ENCODE measurements at places on chromosomes 16 and 17.

DNA sequence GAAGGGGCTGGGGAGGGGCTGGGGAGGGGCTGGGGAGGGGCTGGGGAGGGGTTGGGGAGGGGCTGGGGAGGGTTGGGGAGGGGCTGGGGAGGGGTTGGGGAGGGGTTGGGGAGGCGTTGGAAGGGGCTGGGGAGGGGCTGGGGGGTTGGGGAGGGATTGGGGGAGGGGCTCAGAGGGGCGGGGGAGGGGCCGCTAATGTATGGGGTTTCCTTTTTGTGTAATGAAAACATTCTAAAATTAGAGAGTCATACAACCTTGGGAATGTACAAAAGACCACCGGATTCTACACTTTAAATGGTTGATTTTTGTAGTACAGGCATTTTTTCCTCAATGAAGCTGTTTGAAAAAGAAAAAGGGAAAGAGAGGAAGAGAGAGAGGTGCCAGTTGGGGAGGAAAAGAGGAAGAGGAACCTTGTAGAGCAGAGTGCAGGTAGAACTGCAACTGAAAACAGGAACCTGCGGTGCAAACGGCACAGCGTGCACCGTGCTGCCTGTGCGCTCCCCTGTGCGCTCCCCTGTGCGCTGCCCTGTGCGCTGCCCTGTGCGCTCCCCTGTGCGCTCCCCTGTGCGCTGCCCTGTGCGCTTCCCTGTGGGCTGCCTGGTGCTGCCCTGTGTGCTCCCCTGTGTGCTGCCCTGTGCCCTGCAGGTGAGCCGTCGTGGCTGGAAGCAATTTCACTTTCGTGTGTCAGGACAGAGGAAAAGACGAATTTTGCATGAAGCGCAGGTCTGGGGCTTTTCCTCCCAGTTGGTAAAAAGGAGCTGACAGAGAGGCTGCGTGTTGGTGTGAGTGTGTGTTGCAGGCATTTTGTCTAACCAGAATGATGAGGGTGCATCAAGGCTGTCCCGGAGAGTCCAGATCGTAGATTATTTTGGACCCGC, 40.8 kb downstream of the METRNL start:
- peak; percentile 18 for ATAC-seq

- no peak for ATAC-seq
Observed at GRCh38 chr16:84818989-84819643, 669 bp upstream of the CRISPLD2 start.

- no peak for ATAC-seq
Observed at GRCh38 chr17:66248285-66248684, 19.1 kb upstream of the APOH start.

DNA sequence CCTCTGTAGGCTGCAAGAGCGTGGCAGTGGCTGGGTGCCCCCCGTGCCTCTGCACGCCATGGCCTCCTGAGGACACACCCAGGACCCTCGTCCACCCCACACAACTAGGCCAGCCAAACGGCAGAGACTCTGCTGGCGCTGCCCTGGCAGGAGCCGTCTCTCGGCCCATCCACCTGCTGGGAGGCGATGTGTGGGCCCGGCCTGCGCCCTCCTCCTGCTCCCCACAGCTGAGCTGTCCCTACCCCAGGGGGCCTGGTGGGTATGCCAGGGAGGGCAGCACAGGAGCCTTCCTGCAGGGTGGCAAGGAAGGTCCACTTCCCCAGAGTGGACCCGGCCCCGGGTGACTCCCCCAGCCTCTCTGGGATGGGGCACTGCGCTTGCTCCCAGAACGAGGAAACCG, 7.0 kb downstream of the RNF166 start:
- ATAC-seq, result no peak

DNA sequence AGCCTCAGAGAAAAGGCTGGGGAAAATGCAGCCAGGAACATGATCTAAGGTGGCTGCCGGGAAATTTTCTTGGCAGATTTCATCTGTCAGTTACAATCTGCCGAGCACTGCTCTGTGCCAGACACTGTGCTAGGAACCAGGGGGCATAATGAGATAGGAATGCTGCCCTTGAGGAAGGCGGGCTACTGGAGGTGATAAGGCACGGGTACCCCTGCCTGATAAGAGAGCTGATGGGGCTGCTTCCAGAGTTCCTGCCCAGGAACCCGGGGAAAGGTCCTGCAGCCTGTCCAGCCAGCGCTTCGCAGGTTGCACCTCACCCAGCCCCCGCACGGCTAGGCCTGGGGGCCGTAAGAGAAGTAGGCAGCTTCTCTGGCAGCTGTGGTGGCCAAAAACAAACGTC, 3.1 kb downstream of the SCNN1G start:
- no peak for ATAC-seq

DNA sequence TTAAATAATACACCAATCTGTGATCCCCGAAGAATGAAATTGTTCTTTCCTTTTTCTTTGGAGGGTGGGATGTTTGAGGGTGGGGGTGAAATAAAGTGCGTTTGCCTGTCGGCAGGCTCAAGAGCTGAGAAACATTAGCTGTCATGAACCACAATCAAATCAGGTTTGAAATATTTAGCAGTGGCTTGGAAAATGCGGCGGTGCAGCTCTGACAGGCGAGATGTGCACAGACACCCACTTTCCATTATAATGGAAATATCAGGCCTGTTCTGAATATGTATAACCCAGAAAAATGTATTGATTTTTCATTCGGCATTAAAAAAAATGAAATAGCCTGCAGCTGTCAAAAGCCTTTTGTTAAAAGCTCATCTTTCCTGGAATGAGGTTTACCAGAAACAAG, 212.8 kb downstream of the ZFHX3 start:
- ATAC-seq, result no peak

GRCh38 chr17:75783069-75783783, 1.4 kb upstream of the UNK start:
- no peak for ATAC-seq

GRCh38 chr17:40810494-40810893, 10.7 kb upstream of the KRT28 start:
- no peak for ATAC-seq

DNA sequence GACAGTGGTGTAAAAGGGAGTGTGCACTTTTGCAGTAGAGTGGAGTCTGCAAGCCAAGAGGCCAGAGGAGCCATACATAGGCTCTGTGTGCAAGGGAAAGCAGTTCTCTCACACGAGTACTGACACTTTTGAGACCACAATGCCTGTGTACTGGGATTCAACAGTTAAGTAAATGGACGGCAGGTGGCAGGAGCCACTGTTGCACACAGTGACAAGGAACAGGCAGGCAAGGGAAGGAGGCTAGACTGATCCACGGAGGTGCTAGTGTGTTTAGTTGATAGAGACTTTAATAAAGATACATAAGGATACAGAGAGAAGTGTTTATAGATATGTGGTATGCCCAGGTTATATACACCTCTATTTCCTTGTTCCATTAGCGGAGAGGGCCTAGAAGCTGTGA, 67.0 kb downstream of the MPRIP start:
- no peak for ATAC-seq

DNA sequence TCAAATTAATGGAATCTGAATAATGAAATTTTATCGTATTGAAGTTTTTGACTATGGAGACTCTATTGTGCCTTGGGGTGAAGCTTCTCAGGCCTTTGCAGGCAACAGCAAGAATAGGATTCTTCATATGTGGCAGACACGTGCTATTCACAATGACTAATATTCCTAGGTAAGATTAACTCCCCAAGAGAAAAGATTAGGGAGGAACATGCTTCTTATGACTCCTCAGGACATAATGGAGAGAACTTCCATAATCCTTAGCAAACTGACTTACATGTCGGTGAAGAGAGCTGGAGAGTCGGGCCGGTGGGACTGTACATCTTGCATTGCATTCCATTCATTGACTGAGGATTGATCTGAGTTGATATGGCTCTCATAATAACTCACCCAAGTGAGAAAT, 48.9 kb upstream of the CORO6 start:
- ATAC-seq, result no peak

GRCh38 chr17:75596320-75597087, 8.9 kb downstream of the MYO15B start:
- no peak for ATAC-seq

- no peak for ATAC-seq
Observed at GRCh38 chr16:48201515-48202201, 42.4 kb upstream of the LONP2 start.

DNA sequence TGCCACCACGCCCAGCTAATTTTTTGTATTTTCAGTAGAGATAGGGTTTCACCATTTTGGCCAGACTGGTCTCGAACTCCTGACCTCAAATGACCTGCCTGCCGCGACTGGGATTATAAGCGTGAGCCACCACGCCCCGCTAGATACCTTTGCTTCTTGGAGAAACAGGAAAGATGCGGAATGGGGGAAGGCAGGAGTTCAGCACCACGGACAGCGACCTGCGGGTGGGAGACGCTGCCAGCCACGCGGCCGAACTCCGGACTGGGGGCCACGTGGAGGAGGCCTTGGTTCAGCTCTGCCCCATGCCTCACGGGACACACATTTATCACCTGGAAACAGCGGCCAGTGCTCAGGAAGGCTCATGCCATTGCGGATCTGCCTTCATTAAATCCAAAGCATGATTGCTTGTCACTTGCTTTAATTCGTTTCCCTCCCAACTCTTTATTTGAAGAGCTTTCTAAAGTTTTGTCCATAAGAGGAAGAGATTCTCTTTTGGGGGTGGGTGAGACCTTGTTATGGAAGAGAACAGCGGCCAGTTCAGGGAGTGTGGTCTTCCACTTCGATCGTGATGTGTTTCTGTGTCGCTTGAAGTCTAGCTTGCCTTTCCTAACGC, 219.9 kb downstream of the ENGASE start:
- no peak for ATAC-seq

GRCh38 chr17:46056800-46057304, 57.8 kb downstream of the STH start:
- peak; percentile 71 for ATAC-seq

DNA sequence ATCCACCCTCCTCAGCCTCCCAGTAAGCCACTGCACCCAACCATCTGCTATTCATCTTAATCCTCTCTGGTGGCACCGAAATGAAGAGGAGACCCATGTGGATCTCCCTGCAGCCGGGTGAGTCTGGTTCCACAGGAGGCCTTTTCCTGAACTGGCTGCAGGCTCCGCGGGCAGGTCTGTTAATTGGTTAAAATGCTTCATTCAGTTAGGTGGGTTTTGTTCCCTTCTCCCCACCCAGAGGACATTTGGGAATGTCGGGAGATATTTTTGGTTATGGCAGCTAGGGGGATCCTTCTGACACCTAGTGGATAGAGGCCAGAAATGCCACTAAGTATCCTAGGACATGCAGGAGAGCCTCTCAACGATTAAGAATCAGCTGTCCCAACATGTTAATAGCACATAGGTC, 16.7 kb downstream of the C16orf54 start:
- peak; percentile 91 for ATAC-seq

GRCh38 chr16:57630931-57631845, 2.8 kb downstream of the ADGRG1 start:
- no peak for ATAC-seq

GRCh38 chr17:44608727-44609435, 47.4 kb upstream of the MEIOC start:
- ATAC-seq, result peak; percentile 57

GRCh38 chr16:85689950-85690320, 1.2 kb upstream of the GINS2 start:
- no peak for ATAC-seq

GRCh38 chr17:1847191-1847590, 17.4 kb downstream of the RPA1 start:
- ATAC-seq, result no peak

DNA sequence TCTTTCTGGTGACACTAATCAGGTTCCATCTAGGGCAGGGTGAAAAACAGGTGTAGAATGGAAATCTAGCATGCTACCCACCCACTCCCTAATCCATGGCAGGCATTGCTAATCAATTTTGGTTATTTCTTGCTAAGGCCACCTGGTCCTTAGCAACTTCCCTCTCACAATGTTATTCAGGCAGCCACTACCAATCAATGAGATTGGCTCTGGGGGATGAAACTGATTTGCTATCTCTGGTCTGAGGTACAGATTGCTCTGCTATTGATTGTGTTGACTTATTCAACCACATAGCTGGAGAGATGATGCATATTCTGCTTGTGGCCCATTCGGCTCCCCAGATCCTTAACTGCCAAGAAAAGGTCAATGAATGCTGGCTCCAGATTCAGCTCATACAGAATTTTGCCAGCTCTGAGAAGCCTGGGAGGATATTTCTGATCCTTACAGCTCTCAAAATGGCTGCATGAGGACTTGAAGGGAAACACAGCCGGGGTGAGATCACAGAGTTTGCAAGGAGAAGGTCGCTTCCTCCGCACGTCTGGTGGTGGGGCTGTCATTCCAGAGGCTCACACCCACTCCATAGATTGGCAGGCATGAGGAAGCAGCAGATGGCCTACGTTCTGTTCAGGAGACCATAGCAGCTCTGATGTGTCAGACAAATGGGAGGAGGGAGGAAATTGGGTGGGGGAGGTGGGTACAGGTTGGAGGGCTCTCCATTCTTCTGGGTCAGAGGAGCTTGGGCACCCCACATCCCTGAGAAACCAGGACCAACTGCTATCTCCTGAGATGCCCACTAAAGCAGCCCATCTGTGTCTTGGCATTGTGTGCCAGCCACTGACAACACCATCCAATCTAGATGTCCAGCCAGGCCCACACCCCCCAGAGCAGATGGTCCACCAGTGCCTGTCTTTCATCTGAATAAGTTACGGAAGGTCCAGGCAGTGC, 22.3 kb downstream of the SEZ6 start:
- ATAC-seq, result no peak

DNA sequence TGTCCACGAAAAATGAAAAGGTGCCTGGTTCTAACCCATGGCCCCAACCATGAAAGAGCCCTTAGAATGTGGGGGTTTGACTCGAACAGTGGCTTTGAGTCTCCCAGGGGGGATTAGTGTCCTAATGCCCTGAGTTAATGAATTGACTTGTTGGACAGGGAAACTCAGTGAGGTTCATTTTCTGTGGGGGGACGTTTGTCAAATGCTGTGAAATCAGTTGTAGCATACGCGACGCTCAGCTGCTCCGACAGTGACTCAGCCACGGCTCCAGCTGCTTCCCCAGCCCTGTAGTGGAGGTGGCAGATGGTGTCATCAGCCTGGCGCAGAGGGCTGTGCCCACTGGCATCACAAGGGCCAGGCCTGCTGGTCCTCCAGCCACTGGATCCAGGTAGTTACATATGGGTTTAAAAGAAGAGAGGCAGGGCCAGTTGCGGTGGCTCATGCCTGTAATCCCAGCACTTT, 3.9 kb upstream of the TMEM235 start:
- no peak for ATAC-seq

- ATAC-seq, result no peak
Observed at GRCh38 chr16:53946746-53947386, 242.9 kb downstream of the FTO start.
